ENCODE measurements at places on chromosomes 3 and 15.

DNA sequence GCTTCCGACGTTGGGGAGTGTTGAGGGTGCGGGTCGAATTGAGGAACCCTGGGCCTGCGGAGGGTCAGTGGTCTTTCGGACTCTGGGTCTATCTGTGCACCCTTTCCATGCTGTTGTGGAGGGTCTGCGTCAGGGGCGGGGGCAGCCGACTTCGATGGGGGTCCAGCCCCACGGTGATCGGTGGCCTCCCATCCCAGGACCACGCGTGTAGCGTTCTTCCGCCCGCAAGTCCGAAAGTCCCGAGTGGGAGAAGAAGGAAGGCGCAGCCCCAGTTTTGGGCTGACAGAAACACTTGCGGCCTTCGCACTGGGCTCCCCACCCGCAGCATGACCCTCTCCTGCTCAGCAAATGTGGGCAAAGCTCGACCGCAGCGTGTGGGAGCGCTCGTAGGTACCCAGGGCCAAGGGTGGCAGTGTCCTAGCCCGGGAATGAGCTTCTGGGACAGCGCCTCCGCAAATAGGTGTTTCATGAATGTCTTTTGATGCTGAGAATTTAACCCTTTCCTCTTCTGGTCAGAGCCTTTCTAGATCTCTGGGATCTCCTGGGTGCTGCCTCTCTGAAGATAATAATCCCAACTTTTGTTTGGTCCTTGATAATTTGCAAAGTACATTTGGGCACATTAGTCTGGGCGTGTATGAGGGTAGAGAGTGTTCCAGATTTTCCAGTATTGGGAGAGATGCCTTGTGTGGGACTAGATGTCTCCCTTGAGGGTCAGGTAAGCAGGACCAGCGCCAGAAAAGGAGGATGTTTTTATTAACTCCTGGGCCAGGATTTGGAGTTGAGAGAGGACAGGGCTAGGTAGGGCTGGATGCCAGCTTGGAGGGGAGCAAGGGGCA lies 2.3 kb upstream of the DLL4 start:
- DNase-seq, result no peak

DNA sequence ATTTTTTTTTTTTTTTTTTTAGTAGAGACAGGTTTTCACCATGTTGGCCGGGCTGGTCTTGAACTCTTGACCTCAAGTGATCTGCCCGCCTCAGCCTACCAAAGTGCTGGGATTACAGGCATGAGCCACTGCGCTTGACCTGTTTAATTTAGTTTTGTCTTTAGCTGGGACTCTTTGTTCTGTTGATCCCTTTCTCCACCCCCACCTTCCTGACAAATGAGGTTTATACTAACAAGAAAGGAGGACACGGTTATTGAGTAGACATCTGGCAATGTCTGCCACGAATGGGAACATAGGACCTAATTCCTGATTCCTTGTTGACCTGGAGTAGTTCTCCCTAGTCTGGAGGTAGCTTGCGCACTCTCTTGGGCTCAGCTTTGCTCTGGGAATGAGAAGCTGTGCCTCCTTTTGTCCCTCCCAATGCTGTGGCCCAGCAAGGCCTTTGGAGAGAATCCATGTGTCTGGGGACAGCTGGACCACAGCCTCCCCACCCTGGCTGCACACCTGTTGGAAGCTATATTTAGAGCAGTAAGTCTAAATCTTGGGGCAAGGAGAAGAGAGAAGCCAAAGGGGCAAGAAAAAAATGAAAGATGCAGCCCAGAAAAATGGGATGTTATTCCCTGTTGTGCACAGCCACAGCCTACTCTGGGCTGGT lies 53.2 kb upstream of the ADPGK start:
- no peak for DNase-seq

DNA sequence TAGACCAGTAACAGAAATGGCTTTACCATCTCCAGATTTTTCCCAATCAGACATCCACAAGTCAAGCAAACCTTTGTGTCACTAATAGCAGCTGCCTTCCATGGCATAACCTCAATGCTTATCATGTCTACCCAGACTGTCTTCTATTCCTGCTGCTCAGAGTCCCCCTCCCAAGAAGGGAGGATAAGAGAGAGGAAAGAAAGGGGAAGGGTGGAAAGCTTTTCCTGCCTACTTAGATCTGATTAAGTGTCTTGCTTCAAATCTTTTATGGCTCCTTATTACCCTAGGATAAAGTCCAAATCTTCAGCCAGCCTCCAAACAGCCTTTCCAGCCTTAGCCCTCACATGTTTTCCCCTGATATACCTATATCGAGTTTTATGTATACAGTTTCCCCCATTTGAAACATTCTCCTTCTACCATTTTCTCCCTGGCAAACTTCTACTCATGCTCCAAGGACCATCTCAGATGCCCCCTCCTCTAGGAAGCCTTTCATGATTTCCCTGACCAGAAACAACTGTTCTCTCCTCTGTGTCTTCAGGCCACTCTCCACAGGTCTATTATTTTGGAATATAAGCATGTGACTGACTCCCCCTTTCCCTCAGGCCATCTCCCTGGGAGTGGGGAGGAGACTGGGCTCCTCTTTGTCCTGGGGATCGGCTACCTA lies 7.9 kb upstream of the SSUH2 start:
- no peak for DNase-seq

DNA sequence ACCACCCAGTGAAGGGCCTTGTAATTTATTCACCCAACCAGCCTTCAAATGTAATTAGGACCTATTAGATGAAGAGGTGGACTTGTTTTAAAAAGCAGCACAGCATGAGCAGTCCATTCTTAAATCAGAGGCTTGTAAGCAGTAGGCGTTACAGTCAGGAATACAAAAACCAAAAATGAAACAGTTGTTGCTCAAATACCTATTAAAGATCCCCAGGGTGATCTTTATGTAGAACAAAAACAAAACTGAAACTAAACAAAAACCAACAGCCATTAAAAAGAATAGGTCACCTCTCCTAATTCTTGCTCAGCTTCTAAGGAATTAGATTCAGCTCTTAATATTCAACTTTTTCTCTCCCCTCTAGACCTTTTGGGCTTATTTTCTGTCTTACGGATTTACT lies 104.9 kb upstream of the ST8SIA2 start:
- no peak for DNase-seq

GRCh38 chr3:14943042-14943441 lies 4.3 kb upstream of the NR2C2 start:
- no peak for DNase-seq

GRCh38 chr3:193794002-193794881 lies 201.2 kb downstream of the OPA1 start:
- no peak for DNase-seq

GRCh38 chr15:72540606-72541237 lies 66.6 kb downstream of the ARIH1 start:
- no peak for DNase-seq

GRCh38 chr15:48170981-48171380 lies 7.1 kb downstream of the MYEF2 start:
- no peak for DNase-seq

DNA sequence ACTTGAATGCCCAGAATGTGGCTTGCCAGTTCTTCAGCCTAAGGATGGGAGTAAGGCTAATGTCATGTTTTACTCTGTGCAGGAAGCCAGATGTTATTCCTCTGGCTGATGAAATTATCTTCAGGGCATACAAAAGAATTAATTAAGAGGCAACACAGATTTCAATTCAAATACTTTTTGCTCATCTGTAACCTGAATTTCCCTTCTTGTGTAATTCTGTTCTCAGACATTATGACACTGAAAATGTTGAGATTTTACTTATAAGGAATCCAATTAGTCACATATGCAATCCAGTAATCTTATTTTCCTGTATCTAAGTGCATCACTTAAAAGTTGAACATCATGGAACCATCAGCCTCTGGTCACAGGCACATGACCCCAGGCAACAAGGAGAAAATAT lies 136.5 kb downstream of the CPNE4 start:
- DNase-seq, result no peak

DNA sequence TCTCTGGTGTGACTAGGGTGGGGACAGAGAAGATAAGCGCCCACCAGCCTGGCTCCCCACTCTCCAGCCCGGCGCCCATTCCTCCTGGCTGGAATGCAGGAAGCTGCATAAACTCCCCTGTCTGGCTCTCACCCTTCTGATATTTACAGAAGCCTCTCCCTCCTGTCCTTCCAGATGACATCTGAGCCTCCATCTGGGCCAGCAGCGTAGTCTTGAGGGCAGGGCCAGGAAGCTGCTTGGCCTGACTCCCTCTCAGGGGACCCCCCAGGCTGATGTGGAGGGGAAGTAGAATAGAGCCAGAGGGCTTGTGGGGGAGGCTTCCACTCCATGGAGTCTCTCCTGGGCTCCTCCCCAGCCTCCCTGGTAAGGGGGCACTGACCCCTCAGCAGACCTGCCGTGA lies 49.9 kb downstream of the LINGO1 start:
- no peak for DNase-seq

DNA sequence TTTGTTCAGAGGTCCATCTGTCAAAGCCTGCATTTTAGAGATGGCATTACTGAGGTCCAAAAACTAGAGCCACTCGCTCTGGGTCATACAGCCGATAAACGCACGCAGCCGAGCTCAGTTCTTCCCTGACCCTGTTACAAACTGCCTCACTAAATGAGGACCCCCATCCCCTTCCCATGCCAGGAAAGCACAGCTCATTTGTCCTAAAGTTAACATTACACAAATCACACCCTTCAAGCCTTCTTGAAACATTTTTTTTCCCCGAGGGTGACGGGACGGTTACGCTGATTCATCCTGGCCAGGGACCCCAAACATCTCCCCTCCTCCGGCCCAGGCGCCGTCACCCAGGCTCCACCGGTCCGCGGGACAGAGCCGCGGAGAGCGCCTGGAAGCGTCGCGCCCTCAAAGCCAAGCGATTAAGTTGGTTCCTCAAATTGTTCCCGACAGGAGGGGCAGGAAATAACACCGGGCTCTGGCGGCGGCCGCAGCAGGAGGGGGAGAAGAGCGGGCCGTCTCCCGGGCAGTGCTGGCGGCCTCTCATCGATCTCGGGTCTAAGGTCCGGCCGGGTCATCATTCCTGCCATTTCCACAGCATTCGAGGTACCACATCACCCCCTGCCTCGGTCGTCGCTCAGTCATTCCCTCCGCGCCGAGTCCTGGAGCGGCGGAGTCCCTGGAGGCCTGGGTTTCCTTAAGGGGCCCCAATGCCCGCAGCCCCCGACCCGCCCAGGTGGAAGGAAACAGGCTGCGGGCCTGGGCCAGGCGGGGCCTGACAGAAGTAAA lies 619 bp upstream of the CMTM8 start:
- DNase-seq, result no peak

- DNase-seq, result no peak
These were observed 23.9 kb downstream of the ATP1B3 start for GRCh38 chr3:141900343-141900742.

DNA sequence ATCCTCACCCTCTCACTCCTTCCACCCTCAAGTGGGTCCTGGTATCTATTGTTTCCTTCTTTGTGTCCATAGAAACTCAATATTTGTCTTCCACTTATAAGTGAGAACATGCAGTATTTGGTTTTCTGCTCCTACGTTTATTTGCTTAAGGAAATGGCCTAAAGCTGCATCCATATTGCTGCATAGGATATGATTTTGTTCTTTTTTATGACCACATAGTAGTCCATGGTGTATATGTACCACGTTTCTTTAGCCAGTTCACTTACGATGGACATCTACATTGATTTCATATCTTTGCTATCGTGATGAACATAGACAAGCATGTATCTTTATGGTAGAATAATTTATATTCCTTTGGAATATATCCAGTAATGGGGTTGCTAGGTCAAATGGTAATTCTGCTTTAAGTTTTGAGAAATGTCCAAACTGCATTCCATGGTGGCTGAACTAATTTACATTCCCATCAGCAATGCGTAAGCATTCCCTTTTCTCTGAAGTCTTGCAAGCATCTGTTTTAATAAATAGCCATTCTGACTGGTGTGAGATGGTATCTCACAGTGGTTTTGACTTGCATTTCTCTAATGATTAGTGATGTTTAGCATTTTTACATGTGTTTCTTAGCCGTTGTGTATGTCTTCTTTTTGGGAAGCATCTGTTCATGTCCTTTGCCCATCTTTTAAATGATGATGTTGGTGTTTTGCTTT lies 650.2 kb downstream of the ZNF385D start:
- DNase-seq, result no peak

DNA sequence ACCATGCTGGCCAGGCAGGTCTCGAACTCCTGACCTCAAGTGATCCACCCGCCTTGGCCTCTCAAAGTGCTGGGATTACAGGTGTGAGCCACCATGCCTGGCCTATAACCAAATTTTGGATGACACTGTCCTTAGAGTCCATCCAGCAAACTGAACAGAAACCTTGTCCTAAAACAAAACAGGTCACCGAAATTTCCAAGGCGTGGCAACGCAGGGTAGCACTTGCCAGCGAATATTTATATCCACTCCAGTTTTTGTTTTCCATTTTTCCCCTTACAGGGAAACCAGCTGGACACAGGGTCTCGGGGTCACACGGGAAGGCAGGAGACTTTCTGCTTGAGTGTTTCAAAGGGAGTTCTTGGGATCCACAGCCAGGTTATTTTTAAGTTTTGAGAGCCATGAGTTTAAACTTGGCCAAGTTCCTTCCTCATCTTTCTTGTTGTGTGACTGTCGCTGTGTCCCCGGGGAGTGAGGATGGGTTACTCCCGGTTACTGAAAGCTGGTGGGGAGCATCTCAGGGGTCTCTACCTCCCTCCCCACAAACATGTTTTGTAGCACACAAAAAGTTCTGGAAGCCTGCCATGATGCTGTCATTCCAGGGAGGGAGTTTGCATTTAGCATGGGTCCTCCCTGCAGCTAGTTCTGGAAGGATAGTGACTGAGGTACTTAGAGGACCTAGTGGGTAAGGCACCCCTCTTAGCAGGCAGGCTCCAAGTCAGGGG lies 12.6 kb downstream of the LIMD1 start:
- DNase-seq, result no peak

- DNase-seq, result no peak
These were observed 138.0 kb upstream of the RAD18 start for GRCh38 chr3:9101286-9101685.

DNA sequence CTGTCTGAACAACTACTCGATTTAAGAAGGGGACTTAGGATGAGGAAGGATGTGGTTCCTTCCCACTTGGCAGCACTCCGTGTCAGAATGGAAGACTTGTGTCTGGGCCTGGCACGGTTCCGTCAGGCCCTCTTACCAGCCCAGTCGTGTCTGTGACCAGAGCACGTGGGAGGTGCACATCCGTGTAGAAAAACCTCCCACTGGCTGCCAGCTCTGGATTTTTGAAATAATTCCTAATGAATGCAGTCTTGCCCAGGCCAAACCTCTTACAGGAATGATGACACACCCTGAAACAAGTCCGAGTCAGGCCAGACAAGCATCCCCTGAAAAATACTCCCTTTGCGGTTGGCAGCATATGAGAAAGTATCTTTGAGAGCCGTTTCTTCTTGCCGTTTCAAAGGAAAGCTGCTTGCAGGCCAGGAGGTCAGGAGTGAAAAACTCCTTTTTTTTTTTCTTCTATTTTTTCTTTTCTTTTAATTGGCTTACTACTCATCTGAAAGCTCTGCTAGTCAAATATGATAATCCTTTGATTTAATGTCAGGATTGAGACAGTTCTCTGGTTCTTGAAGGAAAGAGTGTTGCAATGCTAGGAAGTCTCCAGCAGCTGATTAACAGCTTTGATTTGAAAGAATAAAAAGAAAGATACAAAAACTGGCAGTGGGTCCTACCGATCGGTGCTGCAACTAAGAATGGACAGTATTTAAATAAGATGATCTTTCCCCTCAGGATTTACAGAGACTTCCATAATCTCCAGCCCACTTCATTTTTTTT lies 19.8 kb downstream of the IL1RAP start:
- peak; percentile 96 for DNase-seq
